Pancreas (tissue), 10 donors: ENCODE measurements at places on chromosomes 2 and 18. TPM values are rescaled to one million over a fixed set of nuclear protein-coding genes. Genes with fewer than 3 reads are reported as not detected.

DNA sequence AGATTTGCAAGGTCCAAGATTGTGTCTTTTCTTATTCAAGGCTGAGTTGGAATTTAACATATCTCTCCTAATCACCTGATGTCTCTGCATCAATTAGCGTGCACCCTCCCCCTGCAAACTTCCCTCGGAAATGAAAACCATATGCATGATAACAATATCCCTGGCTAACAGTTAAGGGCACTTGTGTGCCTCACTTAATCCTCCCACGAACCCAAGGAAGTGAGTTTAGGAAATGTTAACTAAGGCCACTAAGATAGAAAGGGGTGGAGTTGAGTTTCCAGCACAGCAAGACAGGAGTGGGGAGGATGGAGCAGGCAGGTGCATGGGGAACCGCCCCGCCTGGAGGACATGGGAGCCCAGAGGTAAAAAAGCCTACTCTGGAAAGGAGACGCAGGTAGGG, 52.4 kb upstream of the PTMA start:
- no peak for DNase-seq

GRCh38 chr2:203354966-203355365, 26.8 kb downstream of the ABI2 start:
- no peak for DNase-seq

The VWA3B gene
- 0.24 TPM for total RNA-seq

The FNDC4 gene
- 3.1 TPM for total RNA-seq

The CIAO1 gene
- 27.3 TPM for total RNA-seq

The REG1B gene
- 15,174 TPM for total RNA-seq

- no peak for DNase-seq
Measured at GRCh38 chr2:33924586-33925169, 325.6 kb upstream of the FAM98A start.

The SCYGR3 gene
- not detected for total RNA-seq

DNA sequence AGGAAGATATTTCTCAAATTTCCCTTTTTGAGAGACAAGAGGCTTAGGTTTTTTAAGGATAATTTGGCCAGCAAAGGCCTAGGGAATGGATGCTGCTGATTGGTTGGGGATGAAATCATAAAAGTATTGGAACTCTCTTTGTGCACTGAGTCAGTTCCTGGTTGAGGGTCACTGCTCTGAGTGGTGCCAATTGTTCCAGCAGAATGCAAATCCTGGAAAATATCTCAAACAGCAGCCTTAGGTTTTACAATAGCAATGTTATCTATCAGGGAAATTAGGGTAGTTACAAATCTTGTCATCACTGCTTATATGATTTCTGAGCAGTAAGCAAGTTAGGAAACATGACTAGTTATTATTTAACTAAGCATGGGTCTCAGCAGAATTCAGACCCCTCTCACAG, 96.2 kb downstream of the RAD51AP2 start:
- no peak for DNase-seq

DNA sequence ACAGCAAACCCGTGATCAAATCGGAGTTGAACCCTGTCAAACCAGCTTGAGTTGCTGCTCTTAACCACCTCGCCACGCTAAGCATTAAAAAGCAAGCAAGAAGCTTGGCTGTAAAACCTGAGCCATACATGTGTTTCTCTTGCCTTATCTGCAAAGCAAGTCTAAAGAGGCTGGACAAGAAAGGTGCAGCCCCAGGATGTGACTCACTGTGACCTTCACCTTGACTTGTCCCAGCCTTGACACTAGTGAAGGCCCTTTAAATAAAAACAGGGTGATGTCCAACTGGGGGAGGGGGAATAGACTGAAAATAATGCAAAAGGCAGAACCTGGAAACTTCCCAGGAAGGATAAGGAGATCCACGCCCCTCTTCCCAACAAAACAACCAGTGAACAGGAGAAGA, 127.6 kb upstream of the NPAS2 start:
- DNase-seq, result no peak
